Fibroblast of villous mesenchyme (primary cell): ENCODE measurements at places on chromosomes 4 and X. TPM values are rescaled to one million over a fixed set of nuclear protein-coding genes. Genes with fewer than 3 reads are reported as not detected.
A peak's percentile ranks its signal among the peaks of the same experiment; 100 is the strongest.

Gene CTAG2
- total RNA-seq = not detected in 2 replicates

Gene EXOC1L
- not detected in 2 replicates for total RNA-seq

Gene FGA
- total RNA-seq = not detected in 2 replicates

Gene SGMS2
- 135 and 186 TPM in 2 replicates for total RNA-seq

Gene PAGE1
- total RNA-seq = not detected in 2 replicates

Gene TMEM271
- total RNA-seq = not detected in 2 replicates

Gene SHROOM3
- total RNA-seq = 27.6 and 40.9 TPM in 2 replicates

Gene EDNRA
- 0.86 and 4.2 TPM in 2 replicates for total RNA-seq

Gene CPLX1
- not detected in 2 replicates for total RNA-seq

Gene COMMD8
- total RNA-seq = 24.8 and 39.3 TPM in 2 replicates

Gene LNX1
- total RNA-seq = 0.43 and 1.3 TPM in 2 replicates

Gene FRAS1
- total RNA-seq = 0.97 and 1.3 TPM in 2 replicates

Gene HSFX3
- total RNA-seq = not detected in 2 replicates

GRCh38 chr4:31058656-31059055, 338.5 kb downstream of the PCDH7 start:
- no peak for DNase-seq

DNA sequence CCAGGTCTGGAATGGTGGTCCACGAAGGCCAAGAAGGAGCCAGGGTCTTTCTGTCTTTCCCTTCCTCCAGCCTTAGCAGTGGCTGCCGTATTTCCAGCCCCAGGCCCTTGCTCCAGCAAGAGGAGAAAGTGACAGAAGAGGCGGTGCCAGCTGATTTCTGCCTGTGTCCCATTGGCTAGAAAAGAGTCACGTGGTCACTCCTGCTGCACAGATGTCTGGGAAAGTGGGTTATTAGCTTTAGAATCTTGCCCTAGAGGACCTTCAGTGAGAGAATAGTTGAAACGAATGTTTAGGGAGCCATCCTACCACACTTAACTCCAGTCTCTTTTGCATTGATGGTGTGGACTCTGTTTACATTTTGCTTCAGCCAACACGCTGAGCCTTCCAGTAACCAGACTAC, 99.3 kb upstream of the BCOR start:
- DNase-seq = no peak

DNA sequence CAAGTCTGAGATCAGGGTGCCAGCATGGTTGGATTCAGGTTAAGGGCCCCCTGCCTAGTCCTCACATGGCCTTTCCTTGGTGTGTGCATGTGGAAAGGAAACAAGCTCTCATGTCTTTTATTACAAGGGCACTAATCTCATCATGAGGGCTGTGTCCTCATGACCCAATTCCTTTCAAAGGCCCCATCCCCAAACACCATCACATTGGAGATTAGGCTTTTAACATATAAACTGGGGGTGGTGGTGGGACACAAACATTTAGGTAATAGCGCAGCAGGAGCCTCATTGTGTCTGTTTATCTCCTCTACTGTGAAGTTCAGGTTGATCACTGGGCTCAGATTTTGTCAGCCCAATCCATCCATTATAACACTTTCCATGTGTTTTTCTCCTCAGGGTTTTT, 41.0 kb downstream of the BEX3 start:
- no peak for DNase-seq

DNA sequence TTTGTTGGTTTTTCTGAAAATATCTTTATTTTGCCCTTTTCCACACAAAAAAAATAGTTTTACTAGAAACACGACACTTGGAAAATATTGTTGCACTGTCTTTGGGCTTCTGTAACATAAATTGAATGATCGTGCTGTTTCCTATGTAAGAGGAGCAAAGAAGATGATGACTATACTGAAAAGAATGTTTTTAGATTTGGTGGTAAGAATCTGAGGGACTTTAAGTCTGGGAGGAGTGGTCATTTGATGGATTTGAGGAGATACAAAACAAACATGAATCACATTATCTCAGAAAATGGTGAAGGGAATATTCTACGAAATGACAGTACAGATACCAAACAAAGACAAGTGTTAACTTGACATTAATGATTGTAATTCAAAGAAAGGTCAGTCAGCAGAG, 328.8 kb downstream of the ADAM29 start:
- DNase-seq = no peak

GRCh38 chr4:12651876-12652275, 832.3 kb downstream of the RAB28 start:
- no peak for DNase-seq

DNA sequence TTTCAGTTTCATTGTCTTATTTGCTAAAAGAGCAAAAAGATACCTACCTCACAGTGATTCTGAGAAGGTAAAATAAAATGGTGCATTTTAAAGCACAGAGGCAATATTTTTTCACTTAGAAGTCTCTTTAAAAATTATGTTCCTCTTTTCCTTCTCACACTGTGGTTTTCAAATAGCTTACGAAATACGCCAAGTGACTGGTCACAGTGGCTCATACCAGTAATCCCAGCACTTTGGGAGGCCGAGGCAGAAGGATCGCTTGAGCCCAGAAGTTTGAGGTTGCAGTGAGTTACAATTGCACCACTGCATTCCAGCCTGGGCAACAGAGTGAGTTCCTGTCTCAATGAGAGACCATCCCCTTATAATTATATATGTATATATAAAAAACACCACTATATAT, 372.6 kb downstream of the FBXO8 start:
- no peak for DNase-seq

GRCh38 chr4:187128222-187128621, 404.6 kb upstream of the FAT1 start:
- peak; percentile 3 for DNase-seq

GRCh38 chrX:150211988-150212387, 151.1 kb upstream of the MAMLD1 start:
- no peak for DNase-seq

- no peak for DNase-seq
Observed at GRCh38 chrX:75522565-75523431, at the start of gene ZDHHC15. TSS of gene ZDHHC15 (minus strand) at chrX:75523037. CDS start at chrX:75523024, 13 bp downstream.

- no peak for DNase-seq
Observed at GRCh38 chrX:128928636-128929035, 594.7 kb downstream of the SMARCA1 start.

DNA sequence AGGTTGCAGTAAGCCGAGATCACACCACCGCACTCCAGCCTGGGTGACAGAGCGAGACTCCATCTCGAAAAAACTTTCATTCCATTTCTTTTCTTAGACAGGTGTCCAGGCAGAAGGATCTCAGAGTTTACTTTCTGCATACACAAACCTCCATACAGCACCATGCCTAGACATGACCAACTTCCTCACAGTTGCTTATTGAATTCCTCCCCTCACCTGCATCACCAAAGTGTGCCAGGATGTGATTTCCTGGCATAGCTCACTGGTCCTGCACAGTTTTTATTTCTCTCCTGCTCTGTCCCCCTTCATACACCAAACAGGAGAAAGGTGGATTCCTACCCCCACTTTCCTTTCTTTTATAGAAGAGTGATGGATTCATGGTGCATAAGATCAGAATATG, 34.7 kb upstream of the PPARGC1A start:
- DNase-seq = no peak

DNA sequence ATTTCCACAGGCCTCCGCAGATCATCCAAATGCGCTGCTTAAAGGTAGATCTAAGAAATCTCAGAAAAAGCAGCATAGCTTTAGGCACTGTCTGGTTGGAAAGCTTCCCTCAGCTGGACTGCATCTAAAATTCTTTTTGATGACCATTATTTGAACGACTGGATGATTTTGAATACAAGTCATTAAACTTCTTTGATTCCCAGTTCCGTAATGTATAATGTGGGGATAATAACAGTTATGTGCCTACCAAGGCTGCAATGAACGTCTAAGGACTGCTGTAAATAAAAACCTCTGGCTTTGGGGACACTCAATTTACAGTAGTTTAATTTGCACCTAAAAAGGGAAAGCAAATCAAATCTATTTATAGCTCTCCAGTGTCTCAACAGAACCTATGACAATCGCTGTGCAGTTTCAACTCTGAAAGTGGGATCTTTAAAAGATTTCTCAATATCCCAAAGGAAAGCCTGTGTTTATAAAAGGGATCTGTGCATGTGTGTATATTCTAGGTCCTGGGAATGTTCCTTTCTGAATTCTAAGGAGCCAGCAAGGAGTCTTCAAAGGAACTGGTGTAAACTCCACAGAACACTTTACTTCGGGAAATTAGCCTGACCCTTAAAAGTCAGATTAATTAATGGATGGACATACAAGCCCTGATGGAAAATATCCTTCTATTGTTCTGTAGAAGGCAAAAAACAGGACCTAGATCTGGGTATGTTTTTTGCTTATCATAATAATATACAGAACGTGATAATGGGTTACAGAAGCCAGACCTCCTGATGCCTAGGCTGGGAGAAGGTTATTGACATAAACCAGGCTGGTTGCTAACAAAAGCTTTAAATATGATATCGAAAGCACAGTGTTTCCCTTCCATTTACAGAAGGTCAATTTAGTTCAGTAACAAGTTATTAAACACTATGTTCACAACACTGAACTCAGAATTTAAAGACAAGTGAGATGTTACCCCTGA, 53.4 kb downstream of the AFAP1 start:
- DNase-seq = peak; percentile 95

DNA sequence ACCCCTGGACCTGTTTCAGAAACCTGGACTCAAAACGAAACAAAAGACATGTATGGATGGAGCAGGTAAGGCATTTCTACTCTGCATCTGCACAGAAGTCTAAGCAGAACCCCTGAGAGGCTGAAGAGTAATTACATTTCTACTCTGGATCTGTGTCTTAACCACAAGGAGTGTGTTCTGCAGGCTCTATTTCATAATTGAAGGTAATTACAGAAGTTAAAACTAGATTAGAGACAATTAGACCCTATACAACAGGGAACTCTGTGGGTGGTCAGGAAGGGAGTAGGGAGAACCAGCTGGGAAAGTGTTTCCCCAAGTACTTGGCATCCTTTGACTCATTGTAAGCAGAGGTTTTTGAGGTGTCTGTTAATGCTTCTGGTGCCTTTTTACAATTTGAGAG, 69.8 kb downstream of the IGSF1 start:
- DNase-seq = no peak

- no peak for DNase-seq
Observed at GRCh38 chr4:6390356-6390755, 82.1 kb downstream of the PPP2R2C start.

GRCh38 chr4:15378493-15378892, 49.3 kb upstream of the C1QTNF7 start:
- no peak for DNase-seq

DNA sequence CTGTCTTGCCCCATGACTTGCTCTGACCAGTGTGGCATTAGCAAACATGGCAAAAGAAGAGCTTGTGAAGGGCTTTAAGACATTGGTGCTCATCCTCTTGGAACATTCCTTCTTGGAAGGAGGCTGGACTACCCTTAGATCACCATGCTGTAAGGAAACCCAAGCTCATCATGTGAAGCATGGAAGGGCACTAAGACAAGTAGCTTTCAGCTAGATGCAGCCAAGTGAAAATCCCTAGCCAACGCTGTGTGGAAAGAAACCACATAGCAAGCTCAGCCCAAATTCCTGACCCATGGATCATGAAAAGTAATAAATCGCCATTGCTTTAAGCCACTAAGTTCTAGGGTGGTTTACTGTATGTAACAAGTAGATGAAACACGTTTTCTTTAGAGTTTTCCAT, 12.4 kb upstream of the PACRGL start:
- DNase-seq = peak; percentile 74

- DNase-seq = peak; percentile 94
Observed at GRCh38 chr4:176238157-176238610, 30.8 kb downstream of the ASB5 start.

DNA sequence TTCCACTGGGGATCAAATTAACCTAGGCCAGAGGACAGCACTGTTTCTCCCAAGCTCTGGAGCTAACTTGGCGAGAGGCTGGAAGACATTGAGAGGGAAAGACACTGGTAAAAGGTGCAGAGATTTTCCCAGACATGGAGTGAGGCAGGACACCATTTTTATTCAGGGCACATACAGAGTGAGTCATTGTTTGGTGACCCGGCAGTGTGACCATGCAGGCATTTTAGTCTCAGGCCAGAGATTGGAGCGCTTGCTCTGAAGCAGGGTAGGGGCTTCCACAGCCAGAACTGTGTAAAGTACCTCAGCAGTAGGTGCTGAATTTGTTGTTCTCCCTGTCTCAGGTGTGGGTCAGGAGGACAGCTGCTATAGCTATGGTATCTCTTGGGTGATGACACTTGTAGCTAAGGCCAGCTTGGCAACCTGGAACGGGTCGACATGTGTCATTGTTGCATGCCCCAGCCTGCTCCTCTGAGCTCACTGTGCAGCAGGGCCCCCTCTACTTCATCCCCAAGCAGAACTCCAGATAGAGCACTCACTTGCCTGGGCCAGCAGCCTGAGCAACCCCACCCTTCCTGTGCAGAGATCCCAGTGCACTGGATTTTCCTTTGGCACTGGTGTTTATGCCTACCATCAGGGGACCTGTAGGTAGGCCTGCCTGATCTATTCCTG, 79.8 kb upstream of the ATP8A1 start:
- no peak for DNase-seq

- DNase-seq = no peak
Observed at GRCh38 chr4:111405989-111406388, 739.3 kb upstream of the FAM241A start.

GRCh38 chr4:152635851-152636250, 43.9 kb downstream of the TMEM154 start:
- peak; percentile 70 for DNase-seq

GRCh38 chr4:143095447-143095846, 89.3 kb upstream of the USP38 start:
- no peak for DNase-seq

DNA sequence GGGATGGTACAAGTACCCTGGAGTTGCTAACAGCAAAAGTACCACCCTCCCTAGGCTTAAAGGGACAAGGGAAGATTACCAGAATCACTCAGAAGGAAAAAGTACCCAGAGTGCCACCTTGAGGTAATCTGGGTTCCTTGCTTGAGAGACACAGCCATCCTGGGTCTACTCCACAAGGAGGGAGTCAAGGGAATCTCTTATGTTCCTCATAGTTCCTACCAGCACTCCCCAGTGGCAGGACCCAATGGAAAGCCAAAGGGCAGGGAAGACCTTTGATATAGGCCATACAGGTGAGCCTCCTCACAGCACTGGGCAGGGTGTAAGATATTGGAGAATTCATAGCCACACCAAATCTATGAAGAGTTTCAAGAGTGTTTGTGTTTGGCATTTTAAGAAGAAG, 5.7 kb downstream of the IL2 start:
- DNase-seq = peak; percentile 23

GRCh38 chrX:73457306-73457705, 10.5 kb downstream of the CDX4 start:
- no peak for DNase-seq

GRCh38 chr4:55446578-55446922, 50.8 kb downstream of the TMEM165 start:
- no peak for DNase-seq

GRCh38 chr4:162952232-162952631, 214.5 kb downstream of the NAF1 start:
- peak; percentile 27 for DNase-seq

DNA sequence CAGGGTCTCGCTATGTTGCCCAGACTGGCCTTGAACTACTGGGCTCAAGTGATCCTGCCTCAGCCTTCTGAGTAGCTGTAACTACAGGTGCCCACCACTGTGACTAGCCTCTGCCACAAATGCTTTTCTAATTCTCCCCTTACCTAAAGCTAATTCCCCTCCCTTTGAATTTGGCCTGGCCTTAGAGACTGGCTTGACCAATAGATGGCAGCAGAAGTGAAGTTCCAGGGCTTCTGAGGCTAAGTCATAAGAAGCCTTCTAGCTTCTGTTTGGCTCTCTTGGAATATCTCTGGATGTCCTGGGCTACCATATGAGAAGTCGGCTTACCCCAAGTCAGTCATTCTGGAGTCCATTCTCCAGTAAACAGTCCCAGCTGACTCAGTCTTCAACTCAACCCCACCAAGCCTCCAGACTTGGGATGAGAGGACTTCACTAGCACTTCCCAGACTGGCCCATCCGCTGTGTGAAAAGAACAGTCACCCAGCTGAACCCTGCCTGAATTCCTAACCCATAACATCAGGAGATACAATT, 61.0 kb downstream of the HPRT1 start:
- peak; percentile 72 for DNase-seq
